ENCODE measurements at places on chromosomes 7 and 10. TPM values are rescaled to one million over a fixed set of nuclear protein-coding genes. Genes with fewer than 3 reads are reported as not detected.
A peak's percentile ranks its signal among the peaks of the same experiment; 100 is the strongest.

The LIPF gene
- total RNA-seq, result not detected

The VKORC1L1 gene
- total RNA-seq, result 1.7 TPM

The CPA4 gene
- total RNA-seq, result 337 TPM

The NPFFR1 gene
- not detected for total RNA-seq

The NAT16 gene
- total RNA-seq, result not detected

The WNT8B gene
- total RNA-seq, result not detected

The OIT3 gene
- not detected for total RNA-seq

The GIMAP2 gene
- 8.3 TPM for total RNA-seq

The WDR37 gene
- 5.3 TPM for total RNA-seq

The SLC26A5 gene
- not detected for total RNA-seq

The ANLN gene
- total RNA-seq, result 108 TPM

- DNase-seq, result no peak
Measured at GRCh38 chr7:68752485-68753178, 845.6 kb upstream of the AUTS2 start.

- no peak for DNase-seq
Measured at GRCh38 chr10:93060887-93061593, 442 bp downstream of the CYP26C1 start.

- DNase-seq, result peak; percentile 3
Measured at GRCh38 chr7:24665564-24666294, 91.5 kb downstream of the GSDME start.

- DNase-seq, result no peak
Measured at GRCh38 chr7:30863706-30864035, 48.0 kb upstream of the AQP1 start.

- DNase-seq, result no peak
Measured at GRCh38 chr10:130003166-130003565, 39.1 kb upstream of the EBF3 start.

DNA sequence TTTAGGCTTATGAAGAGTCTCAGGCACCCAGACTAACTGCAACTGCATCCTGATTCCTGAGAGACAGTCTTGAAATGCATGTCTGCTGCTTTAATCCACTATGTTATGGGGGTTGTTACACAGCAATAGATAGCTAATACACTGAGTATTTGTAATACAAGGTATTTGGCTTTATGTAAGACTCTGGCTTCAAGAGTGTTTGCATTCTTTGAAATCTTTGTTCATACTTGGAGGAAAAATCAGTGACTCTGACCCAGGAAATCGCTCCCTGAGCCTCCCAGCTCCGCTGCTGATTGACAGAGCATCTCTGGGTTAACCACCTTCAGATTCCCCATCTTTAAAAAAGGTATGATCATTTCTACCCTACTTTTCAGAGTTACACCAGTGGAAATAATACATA lies 133.9 kb downstream of the MTPAP start:
- DNase-seq, result peak; percentile 6

DNA sequence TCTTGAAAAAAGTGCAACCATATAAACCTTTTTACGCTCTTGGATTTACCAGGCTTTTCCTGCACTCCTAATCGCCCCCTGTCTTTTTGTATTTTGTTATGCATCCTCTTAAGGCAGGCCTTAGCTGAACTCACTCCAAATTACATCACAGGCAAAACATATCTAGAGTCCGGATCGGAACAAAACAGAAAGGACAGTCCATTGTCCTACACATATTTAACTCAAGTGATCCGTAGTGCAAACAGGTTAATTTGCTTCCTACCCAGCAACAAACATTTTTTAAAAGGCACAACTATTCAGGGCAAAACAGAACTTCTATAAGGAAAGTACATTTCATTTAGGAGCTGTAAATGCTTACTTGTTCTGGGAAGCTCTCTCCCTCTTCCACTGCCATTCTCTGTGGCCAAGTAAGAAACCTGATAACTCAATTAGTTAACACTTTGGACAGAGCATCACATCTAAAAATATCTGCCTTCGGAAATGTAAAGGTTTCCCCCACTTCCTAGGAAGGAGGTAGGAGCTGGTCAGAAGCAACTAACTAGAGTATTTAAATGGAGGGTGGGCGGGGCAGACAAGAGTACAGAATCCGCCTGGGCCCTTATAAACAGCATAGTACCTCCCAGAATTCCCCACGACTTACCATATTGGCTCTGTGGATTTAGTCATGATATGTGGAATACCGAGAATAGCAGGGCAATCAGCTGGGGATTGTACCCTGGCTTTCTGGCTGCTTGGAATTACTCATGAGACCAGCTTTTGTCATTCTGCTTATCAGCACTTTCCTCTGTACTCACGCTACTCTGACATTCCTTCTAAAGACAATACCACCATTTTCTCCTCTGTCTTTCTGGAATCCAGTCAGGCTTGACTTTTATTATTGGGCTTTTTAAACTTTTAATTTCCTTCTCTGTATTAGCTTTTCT lies 89.5 kb downstream of the ANK3 start:
- no peak for DNase-seq

GRCh38 chr7:106779877-106780276 lies 85.2 kb upstream of the PIK3CG start:
- peak; percentile 16 for DNase-seq

GRCh38 chr7:11232462-11232861 lies 258.8 kb downstream of the PHF14 start:
- no peak for DNase-seq

- no peak for DNase-seq
Measured at GRCh38 chr10:129719889-129720590, 244.0 kb downstream of the EBF3 start.

GRCh38 chr7:83658126-83658525 lies 9.2 kb upstream of the SEMA3E start:
- no peak for DNase-seq

GRCh38 chr7:7570584-7570983 lies 3.9 kb downstream of the MIOS start:
- no peak for DNase-seq

- DNase-seq, result no peak
Measured at GRCh38 chr7:108263425-108263824, 133.3 kb upstream of the LAMB4 start.

GRCh38 chr10:44881649-44882048 lies 29.5 kb upstream of the TMEM72 start:
- no peak for DNase-seq

- no peak for DNase-seq
Measured at GRCh38 chr7:2966466-2967078, 77.1 kb downstream of the CARD11 start.

- no peak for DNase-seq
Measured at GRCh38 chr10:130817674-130818073, 493.8 kb downstream of the TCERG1L start.

- DNase-seq, result peak; percentile 42
Measured at GRCh38 chr10:114822444-114823076, 980 bp downstream of the FHIP2A start.

DNA sequence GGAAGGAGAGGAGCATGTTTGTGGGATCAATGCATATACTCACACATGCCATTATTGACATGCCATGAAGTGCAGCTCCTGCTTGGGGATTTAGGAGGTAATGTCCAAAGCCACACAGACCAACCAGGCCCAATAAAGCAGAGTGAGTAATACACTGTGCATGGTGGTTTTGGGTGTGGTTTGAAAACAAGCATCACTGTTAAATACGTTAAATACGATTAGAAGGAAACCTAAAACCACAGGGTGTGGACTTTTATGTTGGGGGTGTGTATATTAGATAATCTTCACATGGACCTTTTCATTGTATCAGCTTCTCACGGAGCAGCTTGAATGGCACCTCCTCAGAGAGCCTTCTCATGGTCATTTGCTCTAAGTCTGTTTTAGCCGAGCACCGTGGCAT lies 10.4 kb upstream of the EIF3A start:
- DNase-seq, result peak; percentile 70

GRCh38 chr7:82961240-82961639 lies 201.4 kb downstream of the PCLO start:
- DNase-seq, result no peak

GRCh38 chr10:29174389-29174788 lies 114.5 kb upstream of the LYZL1 start:
- DNase-seq, result no peak

- no peak for DNase-seq
Measured at GRCh38 chr10:29227201-29227600, 61.7 kb upstream of the LYZL1 start.

DNA sequence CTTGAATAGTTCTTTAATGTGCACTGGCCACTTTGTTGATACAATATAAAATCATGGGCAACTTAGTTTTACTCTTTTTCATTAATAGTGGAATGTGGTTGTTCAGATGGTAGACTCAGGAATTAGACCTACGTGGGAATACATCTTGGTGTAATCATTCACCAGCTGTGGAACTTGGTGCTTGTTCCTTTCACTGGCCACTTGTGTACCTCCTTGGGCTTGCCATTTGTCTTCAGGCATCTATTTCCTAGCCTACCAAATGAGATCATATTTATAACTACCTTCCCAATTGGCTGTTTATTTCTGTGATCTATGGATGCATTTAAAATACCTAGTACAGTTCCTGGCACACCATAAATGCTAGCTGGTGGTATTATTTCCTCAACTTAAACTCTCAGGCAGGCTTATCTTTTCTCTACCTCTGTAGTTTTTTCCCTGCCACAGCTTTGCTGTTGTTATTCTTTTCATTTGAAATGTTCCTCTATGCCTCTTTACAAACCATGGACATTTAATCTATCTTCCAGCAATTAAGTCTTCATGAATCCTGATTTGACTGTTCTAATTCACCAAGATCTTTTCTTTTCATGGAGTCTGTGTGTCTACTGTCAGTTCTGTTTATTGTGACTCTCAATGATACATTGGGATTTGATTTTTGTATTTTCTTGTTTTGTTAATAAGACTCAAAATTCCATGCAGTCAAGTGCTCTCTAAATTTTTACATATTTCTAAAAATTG lies 113.0 kb downstream of the ADAM22 start:
- no peak for DNase-seq

DNA sequence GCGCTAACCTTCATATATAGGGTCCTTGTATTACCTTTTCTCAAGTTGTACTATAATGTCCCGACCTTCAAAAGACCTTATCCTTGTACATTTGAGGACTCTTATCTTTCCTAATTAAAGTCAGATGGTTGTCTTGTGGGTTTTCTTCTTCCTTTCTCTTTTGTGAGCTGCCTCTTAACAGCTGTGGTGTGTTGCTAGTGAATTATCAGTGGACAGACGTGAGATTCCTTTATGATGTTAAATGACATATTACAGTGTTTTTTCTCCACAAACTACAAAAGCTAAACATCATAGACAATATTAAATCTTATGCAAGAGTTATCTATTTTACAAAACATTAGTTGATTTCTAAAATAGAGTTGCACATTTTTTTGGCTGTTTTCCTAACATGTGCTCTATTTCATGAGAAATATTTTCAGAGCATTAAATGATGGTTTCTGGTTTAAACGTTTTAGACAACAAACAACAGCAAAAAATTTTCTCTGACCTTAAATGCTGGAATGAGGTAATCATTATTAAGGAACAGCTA lies 272.2 kb upstream of the NPVF start:
- no peak for DNase-seq

DNA sequence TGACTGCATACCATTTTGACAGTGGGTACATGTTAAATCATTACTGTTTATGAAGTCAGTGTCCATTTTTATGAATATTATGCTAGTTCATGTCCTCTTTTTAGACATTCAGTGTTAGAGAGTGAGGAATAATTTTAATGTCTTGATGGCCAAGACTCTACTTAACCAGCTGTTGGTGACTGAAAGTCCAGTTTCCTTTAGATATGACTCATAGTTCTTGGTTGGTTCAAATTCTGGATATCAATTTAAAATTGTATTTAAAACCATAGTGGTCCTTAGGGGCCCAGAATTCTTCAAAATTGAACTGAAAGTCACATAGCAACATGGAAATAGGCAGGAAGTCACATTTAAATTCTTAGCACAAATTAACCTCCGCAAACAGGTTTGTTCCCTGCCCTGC lies 196.5 kb upstream of the PRPS1L1 start:
- DNase-seq, result no peak

- no peak for DNase-seq
Measured at GRCh38 chr7:130351791-130352090, 7.1 kb downstream of the CPA5 start.

- DNase-seq, result peak; percentile 24
Measured at GRCh38 chr7:135169141-135169963, 1.2 kb downstream of the CYREN start.

- DNase-seq, result no peak
Measured at GRCh38 chr7:37047260-37047659, 323.0 kb upstream of the AOAH start.

- DNase-seq, result no peak
Measured at GRCh38 chr7:54529568-54529967, 12.6 kb upstream of the VSTM2A start.

DNA sequence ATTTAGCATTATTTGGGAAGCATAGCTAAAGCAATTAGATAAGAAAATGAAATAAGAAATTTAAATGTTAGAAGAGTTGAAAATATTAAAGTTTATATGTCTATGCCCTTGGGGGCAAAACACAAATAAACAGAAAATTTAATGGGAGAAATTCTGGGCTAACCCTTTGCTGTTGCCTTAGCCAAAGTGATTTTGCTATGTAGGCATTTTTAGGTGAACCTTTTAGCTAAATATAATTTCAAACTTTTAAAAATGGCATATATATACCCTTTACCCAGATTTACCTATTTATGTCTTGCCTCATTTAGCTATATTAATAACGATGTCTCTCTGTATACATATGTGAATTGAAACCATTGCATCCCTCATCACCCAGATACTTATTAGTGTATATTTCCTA lies 20.1 kb downstream of the NFE2L3 start:
- no peak for DNase-seq

GRCh38 chr10:84534168-84534567 lies 205.8 kb downstream of the CCSER2 start:
- DNase-seq, result no peak

DNA sequence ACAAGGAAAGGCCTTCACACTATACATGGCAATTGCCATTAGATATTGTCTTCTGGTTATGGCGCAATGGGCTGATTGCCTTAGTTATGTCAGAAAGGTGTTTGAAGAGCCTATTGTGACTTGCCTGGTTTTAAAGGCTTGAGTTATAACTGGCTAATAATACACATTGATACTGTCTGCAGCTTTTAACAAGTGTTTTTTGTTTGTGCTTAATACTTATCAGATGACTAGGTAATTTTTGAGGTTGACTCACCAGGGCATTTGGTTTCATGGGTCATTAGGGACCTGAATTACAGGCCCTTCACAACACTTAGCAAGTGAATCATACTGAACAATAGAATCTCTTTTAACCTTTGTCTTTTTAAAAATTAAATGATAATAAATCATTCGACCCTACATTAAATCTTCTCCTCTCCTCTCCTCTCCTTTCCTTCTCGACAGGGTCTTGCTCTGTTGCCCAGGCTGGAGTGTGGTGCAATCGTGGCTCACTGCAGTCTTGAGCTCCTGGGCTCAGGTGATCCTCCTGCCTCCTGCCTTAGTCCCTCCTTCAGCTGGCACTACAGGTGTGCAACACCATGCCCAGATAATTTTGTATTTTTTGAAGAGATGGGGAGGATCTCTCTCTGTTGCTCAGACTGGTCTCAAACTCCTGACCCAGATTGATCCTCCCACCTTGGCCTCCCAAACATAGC lies 196.3 kb downstream of the JCAD start:
- DNase-seq, result peak; percentile 25

DNA sequence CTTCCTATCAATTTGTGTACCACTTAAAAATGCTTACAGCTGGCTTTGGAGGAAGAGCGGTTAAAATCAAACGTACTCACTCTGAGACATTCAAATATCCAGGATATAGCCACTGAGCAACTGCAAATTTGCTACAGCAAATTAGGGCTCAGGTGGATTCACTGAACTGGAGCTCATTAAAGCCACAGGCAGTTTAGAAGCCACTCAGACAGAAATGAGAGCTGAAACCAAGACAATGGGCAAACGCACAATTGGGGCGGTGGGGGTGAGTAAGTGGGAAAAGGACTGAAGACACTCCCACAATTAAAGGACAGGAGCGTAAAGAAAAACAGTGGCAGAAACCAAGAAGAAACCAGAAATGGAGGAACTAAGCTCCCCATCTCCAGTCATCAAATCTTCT lies 20.5 kb downstream of the MPP7 start:
- DNase-seq, result no peak

All from MG63 (cell line).